D721Med (cell line): ENCODE measurements at places on chromosomes 3 and 15.

DNA sequence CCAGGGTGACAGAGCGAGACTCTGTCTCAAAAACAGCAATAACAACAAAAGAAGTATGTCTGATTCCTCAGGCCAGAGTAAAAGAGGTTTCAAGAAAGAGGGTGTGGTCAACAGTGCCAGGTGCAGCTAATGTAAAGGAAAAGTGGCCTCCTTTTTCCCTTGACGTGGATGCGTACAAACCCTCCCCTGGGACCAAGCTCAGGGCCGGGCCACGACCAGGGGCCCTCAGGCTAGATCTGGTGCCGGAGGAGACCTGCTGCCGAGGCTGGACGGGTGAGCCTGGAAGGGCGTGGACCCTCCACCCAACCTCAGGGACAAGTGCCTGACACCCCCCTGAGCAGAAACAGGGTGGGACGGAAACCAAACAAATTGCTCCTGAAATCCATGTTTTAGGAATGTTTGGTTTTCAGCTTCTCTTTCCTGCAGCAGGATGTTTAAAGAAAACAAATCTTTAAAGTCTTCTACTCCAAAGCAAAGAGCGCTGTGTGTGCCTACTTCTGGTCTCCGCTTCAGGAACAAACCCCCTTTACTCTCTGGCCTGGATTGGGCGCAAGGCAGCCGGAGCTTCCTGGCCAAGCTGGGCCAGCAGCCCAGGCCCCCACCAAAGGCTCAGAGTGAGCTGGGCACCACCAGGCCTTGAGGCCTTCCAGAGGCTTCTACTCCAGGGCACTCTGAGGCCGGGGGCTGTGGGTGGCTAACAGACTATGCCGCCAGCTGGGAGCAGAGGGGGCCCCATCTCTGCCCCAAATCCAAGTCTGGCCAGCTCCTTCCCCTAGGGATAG is 21.4 kb downstream of the ZDHHC19 start:
- no peak for DNase-seq

DNA sequence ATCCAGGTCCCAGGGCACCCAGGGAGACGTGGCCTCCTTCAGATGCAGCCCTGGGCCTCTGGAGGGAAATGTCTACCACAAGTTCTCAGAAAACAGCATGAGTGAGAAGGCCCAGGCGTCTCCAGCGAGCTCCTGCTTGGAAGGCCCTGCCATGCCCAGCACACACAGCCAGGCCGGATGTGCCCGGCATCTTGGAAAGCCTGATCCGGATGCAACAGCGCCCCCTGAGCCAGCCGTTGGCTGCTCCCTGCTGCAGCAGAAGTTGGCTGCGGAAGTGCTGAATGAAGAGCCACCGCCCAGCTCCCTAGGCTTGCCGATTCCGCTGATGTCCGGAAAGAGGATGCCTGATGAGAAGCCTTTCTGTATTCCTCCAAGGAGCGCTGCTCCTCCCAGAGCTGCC is 856 bp downstream of the NPAP1 start:
- DNase-seq = no peak

DNA sequence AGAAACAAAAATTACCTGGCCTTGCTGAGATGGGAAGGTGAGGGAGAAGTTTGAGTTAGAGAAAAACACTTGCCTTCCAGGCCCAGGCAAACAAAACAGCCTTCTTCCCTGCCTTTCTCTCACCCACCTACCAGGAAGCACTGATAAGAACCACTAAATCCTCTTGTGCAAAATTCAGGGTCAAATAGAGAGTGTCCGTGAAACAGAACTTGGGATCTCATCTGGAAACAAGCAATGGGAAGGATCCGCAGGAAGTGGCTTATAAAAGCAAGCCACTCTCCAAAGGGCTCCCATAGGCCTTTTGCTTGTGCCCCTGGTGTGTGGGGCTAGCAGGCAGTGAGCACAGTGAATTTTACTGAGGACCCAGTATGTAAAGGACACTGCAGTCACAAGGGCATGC is 11.0 kb downstream of the ADAMTS9 start:
- no peak for DNase-seq

GRCh38 chr3:69085168-69085832 is 563 bp downstream of the ARL6IP5 start:
- DNase-seq = no peak

GRCh38 chr15:77025941-77026411 is 31.1 kb downstream of the PSTPIP1 start:
- no peak for DNase-seq

GRCh38 chr15:68487087-68487843 is 55.3 kb upstream of the ITGA11 start:
- no peak for DNase-seq

DNA sequence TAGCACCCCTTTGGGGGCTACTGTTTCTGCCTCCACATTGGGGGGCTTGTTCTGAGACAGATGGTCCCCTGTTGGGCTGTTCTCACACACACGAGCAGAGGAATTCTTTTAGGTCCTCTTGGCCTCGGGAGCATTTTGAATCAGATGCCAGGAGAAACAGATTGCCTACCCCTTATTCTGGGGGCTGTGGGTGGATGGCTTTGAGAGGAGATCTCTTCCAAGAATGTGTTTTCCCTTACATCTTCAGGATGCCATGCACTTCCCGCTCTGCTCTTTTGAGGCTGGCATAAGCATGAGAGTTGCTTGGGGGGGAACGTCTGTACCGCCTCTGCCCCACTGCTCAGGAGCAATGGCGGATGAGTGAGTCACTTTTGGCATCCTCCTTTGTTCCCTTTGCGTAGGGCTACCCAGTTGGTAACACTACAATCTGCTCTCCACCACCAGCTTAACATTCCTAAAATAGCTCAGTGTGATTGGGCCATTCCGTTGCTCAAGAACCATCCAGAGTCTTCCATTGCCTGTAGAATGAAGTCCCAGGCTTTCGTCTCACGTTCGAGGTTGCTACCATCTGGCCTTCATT is 154.4 kb downstream of the RPLP1 start:
- DNase-seq = no peak

GRCh38 chr15:48679952-48680351 is 34.4 kb upstream of the FBN1 start:
- DNase-seq = no peak
